ENCODE measurements at places on chromosomes 6 and 20.
A peak's percentile ranks its signal among the peaks of the same experiment; 100 is the strongest.

GRCh38 chr6:2615251-2615650, 135.5 kb downstream of the MYLK4 start:
- DNase-seq: no peak

DNA sequence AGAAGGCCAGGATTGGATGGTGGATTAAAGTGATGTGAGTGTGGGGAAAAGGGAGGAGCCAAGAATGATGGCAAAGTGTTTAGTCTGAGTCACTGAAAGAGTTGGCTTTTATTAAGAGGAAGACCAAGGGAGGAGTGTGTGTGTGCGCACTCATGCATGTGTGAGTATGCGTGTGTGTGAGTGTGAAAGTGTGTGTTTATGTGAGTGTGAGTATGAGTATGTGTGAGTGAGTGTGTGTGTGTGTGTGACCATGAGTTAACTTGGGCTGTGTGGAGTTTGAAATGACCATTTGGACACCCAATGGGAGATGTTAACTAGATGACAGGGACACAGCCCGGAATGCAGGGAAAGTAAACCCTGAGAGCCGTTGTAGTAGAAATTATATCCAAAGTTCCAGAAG, 57.6 kb upstream of the EYA2 start:
- DNase-seq: no peak

- DNase-seq: no peak
Measured at GRCh38 chr20:25188218-25188617, 7.3 kb upstream of the ENTPD6 start.

GRCh38 chr6:37025621-37026466, 20.4 kb downstream of the FGD2 start:
- no peak for DNase-seq

- DNase-seq: no peak
Measured at GRCh38 chr6:144140867-144141266, 9.4 kb upstream of the STX11 start.

DNA sequence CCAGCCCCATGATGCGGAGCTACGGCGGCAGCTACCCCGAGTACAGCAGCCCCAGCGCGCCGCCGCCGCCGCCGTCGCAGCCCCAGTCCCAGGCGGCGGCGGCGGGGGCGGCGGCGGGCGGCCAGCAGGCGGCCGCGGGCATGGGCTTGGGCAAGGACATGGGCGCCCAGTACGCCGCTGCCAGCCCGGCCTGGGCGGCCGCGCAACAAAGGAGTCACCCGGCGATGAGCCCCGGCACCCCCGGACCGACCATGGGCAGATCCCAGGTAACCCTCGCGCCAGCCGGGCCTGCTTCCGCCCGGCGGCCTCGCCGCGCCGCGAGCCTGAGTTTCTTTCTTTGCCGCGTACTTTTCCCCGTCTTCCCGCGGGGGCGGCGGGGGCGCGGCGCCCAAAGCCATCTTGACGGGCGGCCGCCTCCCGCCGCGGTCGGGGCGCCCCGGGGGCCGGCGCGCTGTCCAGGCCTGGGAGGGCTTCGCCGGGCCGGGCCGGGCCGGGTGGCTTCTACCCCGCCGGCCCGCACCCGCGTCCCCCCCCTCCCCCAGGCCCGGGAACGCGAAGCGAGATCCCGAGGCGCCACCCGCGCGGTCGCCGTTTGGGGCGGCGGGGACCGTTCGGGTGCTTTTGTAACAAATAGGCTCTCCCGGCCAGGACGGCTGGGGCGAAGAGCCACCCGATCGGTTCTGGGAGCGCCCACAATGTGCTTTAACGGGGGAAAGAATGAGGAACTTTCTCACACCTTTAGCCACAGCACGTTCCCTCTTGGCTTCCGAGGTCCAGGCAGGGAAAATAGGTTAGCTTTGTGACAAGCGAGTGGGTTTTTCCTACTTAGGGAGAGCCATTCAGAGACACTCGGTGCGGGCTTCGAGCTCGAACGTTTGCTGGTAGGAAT, 2.3 kb downstream of the ARID1B start:
- peak; percentile 50 for DNase-seq

DNA sequence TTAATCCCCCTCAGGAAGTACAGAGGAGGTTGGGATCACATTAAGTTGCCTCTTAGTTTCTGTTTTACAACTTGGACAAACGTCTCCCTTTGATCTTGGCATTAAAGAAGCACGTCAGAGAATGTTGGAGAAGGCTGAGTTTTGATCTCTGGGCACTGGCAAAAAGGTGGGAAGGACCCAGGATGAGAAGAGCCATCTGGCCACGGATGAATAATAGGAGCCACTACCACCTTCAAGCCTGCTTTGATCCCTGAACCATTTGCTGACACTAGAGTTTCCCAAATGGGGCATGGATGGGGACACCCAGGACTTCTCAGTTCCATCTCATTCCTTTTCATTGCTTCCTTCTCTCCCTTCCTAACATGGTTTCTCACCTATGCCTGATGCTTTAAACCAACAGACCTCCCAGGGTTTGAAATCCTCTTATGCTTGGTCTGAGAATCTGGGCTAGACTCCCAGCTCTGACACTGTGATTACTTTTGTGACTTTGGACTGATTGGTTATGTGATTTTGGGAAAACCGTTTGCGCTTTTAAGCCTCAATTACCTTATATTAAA, 5.8 kb downstream of the TM9SF4 start:
- no peak for DNase-seq

DNA sequence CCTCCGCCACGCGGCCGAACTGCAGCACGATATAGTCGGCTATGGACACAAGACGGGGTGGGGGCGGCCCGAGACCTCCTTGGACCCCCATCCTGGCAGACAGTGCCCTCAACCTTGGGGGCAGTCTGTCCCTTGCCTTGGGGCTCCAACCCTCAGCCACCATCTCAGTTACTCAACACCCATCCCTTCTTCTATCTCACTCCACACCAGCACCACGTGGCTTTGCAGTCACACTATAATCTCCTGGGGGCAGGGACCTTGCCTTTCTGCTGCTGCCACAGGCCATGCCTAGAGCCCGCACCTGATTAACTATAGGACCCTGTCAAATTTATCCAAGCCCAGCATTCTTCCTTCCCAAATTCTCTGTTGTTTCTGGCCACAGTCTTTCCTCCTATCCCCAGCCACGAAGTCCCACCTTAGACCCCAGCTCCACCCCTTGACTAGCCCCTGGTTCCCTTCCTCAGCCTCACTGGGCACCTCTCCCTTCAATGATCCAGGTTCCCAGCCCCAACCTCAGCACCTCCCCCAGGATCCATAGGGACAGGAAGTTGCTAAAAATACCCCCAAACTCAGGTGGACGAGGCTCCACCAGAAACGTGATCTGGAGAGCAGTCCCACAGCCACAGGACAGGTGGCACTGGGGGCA, 1.7 kb upstream of the TEAD3 start:
- DNase-seq: no peak

- DNase-seq: no peak
Measured at GRCh38 chr6:137246791-137247202, 27.6 kb upstream of the IFNGR1 start.

DNA sequence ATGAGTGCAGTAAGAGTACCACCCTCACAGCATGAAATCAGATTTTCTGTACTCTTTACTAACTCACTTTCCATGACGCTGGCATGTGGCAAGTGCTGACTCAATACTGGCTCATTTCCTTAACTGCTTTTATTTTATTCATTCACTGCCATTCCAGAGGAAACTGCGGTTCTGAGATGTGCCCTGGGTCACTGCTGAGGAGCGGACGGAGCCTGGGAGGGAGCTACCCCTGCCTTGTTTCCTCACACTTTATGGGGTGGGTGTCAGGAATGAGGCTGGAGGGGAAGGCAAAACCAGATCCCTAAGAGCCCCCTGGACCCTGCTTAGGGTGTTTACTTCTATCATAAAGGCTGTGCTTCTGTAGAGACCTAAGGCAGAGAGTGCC, 14.4 kb downstream of the NT5E start:
- no peak for DNase-seq

DNA sequence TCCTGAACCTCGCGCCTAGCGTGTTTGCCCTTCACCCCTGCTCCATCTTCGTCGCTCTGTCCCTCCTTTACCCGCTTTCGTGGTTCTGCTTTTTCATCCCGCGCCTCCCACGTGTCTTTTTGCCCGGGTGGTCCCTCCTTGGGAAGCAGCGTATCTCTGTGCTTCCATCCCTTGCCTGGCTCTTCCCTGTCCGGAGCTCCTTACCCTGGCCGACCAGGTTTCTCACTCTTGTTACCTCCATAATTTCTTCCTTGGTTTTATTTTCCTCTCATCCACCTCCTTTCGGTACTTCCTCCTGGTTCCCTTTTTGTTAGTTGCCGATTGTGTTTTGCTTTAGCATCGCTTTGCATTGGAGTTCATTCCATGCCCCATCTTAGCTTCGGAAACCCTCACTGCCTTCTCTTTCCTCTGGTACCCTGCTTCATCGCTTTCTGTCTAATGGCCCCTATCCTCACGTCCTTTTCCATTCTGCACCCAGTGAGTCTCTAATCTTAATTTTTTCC, 735 bp downstream of the FAM135A start:
- DNase-seq: no peak

Data from stimulated activated CD4-positive, alpha-beta T cell treated with anti-CD3 and anti-CD28 coated beads, Interleukin-15, amount 100 ng/mL, for 1 hour (primary cell).